ENCODE measurements at places on chromosomes 1 and 21.
A peak's percentile ranks its signal among the peaks of the same experiment; 100 is the strongest.

DNA sequence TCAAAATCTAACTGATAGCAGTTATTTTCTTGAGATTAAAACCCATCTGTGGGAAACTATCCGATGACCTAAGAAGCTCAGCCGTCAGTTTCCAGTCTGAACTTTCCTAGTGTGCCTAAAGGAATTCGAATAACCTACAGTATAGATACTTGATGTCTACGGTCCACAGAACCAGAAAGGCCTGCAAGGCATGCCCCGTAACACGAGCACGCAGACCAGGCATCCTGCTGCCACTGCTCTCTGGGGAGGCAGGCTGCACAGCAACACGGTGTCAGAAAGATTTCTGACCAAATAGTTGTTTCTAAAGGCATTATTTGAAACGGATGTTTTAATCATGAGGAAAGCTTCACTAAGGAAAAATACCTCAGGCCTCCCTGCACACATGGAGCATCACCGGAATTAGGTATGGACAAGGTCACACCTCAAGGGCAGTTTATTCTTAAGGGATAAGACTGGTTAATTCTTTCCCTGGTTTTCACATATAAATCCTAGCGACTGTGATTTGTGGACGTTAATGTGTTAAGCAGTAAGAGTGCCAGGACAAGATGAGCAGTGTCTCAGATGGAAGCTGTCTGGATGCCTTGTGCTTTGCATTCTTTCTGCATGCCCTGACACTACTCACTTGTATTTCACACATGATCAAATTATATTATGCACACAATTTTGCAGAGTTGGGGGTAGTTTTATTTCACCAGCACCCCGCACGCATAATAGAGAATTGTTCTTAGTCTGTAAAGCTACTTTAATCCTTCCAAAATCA lies 49.0 kb upstream of the NADK start:
- DNase-seq, result no peak

GRCh38 chr1:209780268-209780667 lies 4.1 kb downstream of the C1orf74 start:
- no peak for DNase-seq

GRCh38 chr1:40742363-40743061 lies 41.1 kb upstream of the KCNQ4 start:
- DNase-seq, result peak; percentile 37

GRCh38 chr1:174160109-174160473 lies 771 bp downstream of the RABGAP1L start:
- peak; percentile 49 for DNase-seq

DNA sequence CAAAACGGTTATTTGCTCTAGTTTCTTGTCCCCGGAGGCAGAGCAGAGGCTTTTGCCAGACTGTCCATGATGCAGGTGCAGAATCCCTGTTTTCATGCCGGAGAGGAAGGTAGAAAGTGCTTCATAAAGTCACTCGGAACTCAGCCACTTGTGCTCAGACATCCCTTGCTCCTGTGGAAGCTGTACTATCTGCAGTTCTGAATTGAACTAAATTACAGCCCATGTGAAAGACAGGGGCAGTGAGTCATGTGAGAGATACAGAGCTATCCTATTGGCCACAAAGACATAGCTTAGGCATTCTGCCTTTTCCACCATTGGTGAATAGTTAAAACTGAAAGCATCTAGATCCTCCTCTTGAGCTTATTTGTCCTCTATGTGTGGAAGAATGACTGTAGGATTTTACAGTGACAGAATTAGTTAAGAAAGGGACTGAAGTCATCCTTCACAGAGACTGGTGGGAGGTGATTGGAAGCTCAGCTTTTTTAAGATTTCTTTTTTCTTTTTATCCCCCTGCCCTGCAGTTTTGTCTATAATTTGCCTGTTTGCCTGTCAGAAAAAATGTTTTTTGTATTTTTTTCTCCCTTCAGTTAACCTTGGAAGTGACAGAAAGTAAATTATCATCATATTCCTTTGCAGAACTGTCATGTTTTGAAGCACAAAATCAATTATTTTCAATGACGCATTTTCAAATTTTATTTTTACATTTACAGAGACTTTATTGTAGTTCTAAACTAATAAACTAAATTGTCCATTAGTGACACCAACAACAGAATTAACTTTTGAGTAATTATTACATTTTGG lies 298.6 kb downstream of the PTPRC start:
- DNase-seq, result peak; percentile 39

DNA sequence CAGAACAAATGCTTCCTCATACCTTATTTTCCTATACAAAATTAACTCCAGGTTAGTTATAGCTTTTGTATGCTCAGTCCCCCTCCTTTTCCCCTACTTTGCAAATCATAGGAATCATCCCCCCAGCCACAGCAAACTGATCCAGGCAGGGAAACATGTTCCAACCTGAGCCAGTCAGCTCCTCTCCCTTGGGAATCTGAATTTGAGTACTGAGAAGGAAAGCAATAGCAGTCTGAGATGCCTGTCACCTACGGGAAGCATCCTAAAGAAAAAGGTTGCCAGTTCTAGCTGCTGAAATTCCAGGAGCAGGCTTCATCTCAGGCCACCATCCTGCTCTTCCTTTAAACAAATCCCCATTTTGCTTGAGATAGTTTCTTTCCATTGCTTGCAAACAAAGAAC lies 6.9 kb downstream of the ADSS2 start:
- no peak for DNase-seq

- DNase-seq, result no peak
Observed at GRCh38 chr1:182293119-182293589, 98.4 kb downstream of the GLUL start.

- DNase-seq, result no peak
Observed at GRCh38 chr1:1775327-1776226, 2.7 kb downstream of the NADK start.
